ENCODE measurements at places on chromosomes 16 and 17.

DNA sequence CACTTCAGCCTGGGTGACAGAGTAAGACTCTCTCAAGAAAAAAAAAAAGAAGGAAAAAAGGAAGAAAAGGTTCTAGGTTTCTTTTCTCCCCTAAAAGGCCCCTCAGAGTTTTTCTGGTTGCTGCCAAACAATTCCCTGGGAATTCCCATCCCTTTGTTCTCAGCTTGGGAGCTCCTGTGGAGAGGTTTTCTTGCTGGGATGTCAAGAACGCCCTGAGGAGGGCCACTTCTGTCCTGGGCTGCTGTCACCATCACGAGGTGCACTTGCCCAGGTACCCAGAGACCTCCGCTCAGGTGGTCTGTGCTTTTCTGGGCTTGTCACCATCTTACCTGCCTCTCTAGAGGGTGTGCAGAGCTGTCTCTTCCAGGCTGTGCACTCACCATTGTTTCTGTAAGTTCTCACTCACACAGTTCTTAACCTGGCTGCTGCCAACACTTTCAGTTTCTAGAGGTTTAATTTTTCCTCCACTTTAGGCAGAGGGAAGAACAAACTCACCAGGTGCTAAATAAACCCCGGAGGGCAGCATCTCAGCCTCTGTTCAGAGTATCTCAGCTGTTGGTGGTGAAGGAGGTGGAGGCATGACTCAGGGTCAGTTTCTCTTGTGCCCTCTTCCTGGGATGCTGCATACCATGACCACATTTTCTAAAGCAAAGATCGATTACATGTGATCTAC lies 2.4 kb upstream of the COX6A2 start:
- no peak for DNase-seq

GRCh38 chr16:72191551-72191950 lies 19.6 kb upstream of the PMFBP1 start:
- DNase-seq, result no peak

DNA sequence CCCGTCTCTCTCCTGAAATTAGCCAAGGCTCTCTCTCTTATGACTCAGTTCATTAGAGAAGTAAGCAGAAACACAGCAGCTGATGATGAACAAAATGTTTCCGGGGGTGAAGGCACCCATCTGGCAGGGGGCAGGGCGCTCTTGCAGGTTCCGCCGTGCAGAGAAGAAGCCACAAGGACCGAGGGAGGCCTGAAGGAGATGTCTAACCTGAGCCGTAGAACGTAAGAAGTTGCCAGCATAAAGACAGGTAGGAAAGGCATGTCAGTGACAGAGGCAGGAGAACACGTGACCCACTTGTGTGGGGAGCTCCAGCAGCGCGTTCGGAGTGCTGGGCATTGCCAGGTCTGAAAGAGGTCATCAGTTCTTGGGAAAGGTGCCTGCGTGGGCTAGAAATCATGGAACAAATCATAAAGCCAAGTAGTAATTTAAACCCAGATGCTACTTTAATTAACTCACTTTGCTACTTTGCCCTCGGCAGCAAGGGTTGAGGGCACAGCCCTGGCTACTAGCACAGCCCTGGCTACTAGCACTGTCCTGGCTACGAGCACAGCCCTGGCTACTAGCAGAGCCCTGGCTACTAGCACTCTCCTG lies 198.6 kb downstream of the RPTOR start:
- DNase-seq, result no peak

DNA sequence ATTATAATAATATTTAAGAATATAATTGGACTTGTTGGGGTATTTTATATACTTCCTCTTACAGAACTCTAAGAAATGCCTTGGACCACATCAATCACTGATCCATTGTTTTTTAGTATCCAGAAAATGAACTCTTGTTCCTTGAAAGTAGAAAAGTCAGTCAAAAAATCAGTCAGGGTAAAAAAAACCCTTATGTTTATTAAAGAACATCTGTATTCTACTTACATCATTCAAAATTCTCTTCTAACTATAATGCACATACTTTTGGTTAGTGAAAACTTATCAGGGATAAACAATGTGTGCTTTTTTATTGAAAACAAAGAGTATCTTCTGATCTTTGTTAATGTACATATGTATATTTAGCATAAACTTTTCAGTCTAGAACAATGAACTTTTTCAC lies 23.5 kb upstream of the CDR2 start:
- DNase-seq, result no peak

DNA sequence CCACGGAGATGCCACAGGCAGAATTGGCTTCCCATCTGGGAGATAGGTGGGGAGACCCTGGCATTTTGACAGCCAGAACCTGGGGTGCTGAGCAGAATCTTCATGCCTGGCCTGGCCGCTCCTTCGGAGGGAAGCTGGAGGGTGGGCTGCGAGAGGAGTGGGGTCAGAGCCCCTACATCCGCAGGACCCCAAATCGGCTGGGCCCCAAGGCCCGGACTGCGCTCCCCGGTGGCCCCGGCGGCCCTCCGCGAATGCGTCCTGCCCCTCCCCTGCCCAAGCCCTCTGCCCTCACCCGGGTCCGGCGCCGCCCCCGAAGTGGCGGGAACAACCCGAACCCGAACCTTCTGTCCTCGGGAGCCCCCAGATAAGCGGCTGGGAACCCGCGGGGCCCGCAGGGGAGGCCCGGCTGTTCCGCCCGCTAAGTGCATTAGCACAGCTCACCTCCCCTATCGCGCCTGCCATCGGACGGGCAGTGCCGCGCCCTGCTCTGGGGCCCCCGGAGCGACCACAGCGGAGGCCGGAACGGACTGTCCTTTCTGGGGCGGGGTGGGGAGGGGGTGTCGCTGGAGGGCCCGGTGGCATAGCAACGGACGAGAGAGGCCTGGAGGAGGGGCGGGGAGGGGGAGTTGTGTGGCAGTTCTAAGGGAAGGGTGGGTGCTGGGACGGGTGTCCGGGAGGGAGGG lies 850 bp upstream of the PNMT start:
- no peak for DNase-seq

GRCh38 chr17:40318830-40319391 lies 9.9 kb downstream of the RARA start:
- DNase-seq, result no peak

DNA sequence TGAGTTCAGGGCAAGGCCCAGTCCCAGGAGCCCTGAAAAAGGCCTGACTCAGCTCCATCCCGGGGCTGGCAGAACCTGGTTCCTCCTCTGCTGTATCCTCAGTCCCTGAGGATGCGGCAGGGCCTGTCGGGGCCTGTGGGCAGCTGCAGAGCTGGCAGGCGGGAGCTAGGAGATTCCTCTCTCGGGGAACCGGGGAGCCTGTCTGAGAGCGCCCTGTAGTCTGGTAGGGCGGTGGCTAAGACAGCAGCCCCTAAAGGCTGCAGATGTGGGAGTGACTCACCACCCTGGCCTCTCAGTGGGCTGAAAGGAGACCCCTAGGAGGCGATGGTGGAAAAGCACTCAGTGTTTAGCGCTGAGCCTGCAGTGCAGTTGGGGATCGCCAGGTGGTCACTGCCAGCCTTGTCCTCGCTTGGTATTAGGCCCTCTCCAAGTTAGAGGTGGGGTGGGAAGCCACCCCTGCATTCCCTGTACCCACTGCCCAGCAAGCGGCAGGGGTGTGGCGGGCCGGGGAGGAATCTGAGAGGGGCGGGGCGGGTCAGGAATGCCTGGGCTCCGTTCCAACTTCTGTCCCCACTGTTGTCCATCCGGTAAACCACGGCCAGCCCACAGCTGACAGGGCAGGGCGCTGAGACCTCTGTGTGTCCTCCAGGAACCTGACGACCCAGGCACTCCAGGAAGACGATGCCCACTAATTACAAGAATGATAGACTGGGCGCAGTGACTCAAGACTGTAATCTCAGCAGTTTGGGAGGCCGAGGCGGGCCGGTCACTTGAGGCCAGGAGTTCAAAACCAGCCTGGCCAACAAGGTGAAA lies 29.5 kb upstream of the CDH1 start:
- DNase-seq, result peak; percentile 95

- DNase-seq, result no peak
Measured at GRCh38 chr17:51000835-51001638, 119.6 kb downstream of the SPAG9 start.

DNA sequence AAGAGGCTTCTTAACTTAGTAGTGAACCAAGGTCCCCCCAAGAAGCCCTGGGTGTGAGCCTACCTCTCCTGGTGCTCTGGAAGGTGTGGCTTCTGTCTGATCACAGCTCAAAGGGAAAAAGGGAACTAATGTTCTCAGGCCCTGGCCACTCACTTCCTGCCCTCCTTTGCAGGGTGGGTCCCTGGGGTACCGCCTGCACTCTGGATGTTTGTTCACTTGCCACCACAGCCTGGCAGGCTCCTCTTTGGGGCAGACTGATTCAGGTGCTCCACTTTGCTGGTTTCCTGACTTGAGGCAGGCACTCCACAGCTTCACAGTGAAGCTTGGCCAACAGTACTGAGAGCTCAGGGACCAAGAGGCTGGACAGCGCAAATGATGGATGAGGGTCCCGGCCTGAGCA lies 5.9 kb upstream of the MYO15A start:
- no peak for DNase-seq

GRCh38 chr16:53503991-53504663 lies 1.1 kb upstream of the AKTIP start:
- DNase-seq, result peak; percentile 71

- peak; percentile 70 for DNase-seq
Measured at GRCh38 chr17:73972901-73973300, 230.6 kb upstream of the RPL38 start.

- no peak for DNase-seq
Measured at GRCh38 chr17:3937359-3937758, 21.1 kb upstream of the P2RX1 start.

GRCh38 chr17:5194346-5194745 lies 2.7 kb upstream of the ZNF594 start:
- no peak for DNase-seq

DNA sequence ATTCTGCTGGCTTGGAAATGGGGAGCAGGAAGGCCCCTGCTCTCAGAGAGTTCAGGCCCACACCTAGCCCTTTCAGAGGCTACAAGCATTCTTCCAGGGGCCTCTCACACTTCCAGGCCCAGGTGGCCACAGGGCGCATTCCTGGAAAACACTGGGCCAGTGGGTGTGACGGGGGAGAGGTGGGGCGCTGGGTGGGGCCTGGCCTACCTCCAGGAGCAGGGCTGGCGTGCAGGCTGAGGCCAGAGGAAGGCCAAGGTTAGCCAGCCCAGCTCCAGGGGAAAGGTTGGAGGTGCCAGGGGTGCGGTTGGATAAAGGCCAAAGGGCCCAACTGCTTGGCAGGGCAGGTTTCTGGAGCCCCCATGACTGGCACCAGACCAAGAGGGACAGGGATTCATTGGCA lies 198.2 kb downstream of the MAF start:
- DNase-seq, result peak; percentile 86

- peak; percentile 45 for DNase-seq
Measured at GRCh38 chr16:2841606-2842339, 11.7 kb downstream of the ZG16B start.

GRCh38 chr16:56615353-56615752 lies 7.0 kb downstream of the MT2A start:
- no peak for DNase-seq

Measured in islet precursor cell (in vitro differentiated cells).